ENCODE measurements at places on chromosomes 2 and 18.

GRCh38 chr2:104430359-104430740 is 423.6 kb upstream of the POU3F3 start:
- DNase-seq, result no peak

DNA sequence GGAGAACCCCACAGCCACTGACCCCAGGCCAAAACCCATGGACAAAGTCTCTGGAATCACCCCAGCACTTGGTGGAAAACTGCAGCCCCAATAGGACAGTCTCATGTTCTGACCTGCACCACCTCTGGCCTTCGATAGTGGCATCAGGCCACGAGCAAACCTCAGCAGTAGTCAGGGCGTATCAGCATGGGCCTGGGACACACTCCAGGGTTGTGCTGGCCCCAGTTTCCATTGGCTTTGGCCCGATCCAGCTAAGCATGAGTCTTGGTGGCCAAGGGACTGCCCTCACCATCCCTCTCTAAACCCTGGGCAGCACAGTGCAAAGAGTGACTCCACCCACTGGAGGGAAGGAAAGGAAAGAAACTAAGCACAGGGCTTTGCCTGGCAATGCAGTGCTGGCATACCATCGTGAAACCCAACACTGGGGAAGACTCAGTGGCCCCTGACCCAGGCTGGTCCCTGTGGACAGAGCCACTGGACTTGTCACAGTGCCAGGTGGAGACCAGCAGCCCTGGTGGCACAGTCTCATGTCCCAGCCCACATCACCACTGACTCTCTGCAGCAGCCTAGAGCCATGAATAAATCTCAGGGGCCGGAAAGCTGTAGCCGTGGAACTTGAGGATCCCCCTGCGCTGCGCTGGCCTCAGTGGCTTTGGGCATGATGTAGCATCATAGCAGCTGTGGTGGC is 46.3 kb downstream of the ZNF519 start:
- DNase-seq, result no peak

DNA sequence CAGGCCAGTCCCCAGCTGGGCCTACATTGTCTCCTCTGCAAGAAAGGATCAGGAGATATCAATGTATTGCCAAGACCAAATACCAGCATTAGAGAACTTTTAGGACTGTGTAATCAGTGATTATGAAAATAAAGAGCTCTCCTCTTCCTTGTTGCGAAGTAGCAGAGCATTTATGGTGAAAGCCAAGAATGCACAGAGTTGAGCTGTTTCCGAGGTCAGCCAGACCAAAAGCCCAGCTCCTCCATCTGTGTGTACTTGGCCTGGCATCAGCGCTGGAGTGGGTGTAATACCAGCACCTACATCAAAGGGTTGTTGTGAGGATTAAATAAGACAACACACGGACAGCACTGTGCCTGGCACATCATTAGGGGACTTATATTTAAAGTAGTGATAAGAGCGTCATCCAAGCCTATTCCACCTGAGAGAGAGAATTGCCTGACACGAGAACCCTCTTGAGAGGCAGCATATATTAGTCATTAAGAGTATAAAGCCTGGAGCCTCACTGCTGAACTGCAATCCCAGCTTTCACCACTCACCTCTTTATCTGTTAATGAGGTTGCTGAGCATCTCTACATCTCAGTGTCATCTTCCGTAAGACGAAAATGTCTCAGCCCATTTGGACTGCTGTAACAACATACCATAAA is 7.4 kb upstream of the SLC16A14 start:
- DNase-seq, result no peak

DNA sequence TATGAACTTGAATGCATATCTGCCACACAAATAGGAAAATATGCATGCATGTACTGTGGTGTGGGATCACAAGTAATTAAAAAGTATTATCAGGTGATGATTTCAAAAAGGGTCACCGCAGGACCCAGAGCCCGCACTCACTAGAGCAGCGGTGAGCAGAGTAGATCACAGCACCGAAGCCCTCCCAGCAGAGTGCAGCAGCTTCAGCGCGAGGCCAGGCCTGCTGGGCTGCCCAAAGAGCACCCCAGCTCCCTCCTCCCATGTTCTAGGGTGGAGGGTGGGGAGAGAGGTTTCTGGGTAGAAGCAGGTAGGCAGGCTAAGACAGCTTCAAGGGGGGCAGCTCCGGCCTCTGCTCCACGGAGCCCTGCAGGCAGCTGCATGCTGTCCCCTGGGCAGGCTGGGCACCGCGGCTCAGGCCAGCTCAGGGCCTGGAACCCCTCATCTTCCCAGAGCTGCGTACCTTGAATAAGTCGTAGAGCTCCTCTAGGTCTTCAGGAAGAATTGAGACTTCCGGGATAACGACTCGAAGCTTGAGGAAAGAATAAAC is 24.9 kb downstream of the RPL31 start:
- DNase-seq, result no peak

- no peak for DNase-seq
Observed at GRCh38 chr2:153360239-153360638, 118.3 kb downstream of the RPRM start.

DNA sequence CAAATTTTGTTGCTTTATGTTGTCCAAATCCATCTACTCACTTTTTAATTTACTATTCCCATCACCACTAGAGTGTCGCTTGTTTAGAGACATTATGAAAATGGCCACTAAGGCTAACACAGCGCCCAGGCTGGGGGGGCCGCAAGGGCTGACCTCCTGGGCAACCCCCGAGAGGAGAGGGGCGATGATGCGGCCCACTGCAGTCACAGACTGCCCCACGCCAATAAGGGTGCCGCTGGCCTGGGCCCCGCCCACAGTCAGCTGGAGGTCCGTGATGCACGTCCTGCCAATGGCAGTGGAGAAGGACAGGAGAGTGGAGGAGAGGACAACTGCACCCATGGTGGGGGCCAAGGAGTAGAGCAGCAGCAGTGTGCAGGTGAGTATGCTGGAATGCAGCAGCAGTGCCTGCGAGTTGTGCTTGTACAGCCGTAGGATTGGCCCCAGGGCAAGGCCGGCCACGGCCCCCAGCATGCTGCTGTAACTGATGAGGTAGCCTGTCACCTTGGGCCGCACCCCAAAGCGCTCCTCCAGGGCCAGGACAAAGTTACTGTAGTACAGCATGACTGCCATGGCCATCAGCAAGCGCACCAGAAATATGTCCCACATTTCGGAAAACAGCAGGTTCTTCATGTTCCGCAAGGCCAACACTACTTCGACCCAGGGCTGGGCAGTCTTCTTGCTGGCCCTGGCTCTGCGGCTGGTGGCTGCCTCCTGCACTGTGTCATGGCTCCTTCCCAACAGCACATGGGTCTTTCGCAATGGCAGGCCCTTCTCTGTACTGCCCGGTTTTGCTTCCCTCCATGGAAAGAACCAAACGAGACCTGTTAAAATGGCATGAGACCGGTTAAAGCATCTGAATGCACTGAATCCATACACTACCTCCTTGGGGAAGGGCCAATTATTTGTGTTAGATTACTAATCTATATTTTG is 43.2 kb upstream of the TMEM182 start:
- no peak for DNase-seq

DNA sequence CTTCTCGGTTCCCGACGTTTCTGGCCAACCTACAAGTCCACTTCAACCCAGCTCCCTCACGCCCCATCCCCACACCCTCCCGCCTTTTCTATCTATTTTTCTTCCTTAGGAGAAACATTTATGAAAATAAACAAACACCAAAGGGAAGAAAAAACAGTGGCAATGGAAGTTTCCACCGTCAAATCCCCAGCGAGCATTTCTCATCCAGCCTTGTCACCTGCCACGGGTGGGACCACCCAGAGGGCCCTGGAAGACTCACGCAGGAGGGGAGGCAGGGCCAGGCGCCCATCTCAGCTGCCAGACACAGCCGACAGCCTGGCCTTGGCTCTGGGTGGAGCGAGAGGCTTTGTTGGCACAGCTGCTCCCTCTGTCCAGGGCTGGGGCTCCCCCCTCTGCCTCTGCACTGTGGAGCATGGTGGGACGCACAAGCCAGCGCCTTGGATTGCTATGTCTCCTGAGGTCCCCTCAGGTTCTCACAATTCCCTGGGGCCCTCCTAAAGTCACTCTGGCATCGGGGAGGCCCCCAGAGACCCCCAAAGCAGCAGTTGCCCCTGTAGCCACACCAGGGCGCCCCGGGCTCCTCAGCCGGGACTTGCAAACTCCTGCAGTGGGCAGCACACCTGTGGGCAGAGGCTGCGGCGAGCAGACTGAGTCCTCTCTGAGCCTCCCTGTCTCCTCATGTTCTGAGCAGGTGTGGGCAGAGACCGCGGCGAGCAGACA is 395.7 kb upstream of the SALL3 start:
- no peak for DNase-seq

- DNase-seq, result no peak
Observed at GRCh38 chr18:24766376-24766775, 305.9 kb downstream of the HRH4 start.

GRCh38 chr2:42901076-42901640 is 108.8 kb upstream of the HAAO start:
- DNase-seq, result no peak

- no peak for DNase-seq
Observed at GRCh38 chr18:12608301-12608700, 49.6 kb downstream of the SPIRE1 start.

DNA sequence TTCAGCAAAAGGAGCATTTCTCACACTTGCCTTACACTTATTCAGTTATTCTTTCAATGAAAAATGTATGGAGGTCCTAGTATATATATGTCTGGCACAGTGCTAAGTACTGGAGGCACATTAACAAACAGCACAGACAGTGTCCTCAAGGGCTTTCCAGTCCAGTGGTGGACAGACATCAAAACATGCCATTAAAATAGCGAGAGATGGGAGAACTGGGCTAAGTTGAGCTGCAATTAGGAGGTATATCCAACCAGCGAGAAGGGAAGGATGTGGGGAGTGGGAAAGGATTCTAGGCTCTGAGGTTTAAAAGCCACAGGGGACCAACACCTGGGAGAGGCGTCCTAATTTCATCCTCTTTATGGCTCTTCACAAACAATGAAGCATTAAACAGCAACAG is 127.5 kb upstream of the TTC39C start:
- DNase-seq, result no peak

- no peak for DNase-seq
Observed at GRCh38 chr2:128782411-128783192, 463.9 kb upstream of the HS6ST1 start.

DNA sequence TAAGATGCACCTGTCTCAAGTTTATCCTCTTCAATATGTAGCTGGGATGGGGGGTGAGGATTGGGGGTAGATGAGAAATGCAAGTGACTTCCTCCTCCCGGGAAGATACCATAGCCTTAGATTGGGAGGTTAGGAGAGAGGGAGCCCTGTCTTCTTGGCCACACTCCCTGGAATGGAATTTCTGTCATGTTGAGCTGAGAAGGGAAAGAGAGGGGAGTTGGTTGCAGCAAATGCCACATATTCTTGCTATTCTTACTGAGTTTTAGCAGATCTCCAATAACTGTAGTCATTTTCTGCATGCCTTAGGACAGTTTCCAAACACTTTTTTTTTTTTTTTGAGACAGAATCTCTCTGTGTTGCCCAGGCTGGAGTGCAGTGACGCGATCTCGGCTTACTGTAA is 35.9 kb downstream of the TAF4B start:
- no peak for DNase-seq

DNA sequence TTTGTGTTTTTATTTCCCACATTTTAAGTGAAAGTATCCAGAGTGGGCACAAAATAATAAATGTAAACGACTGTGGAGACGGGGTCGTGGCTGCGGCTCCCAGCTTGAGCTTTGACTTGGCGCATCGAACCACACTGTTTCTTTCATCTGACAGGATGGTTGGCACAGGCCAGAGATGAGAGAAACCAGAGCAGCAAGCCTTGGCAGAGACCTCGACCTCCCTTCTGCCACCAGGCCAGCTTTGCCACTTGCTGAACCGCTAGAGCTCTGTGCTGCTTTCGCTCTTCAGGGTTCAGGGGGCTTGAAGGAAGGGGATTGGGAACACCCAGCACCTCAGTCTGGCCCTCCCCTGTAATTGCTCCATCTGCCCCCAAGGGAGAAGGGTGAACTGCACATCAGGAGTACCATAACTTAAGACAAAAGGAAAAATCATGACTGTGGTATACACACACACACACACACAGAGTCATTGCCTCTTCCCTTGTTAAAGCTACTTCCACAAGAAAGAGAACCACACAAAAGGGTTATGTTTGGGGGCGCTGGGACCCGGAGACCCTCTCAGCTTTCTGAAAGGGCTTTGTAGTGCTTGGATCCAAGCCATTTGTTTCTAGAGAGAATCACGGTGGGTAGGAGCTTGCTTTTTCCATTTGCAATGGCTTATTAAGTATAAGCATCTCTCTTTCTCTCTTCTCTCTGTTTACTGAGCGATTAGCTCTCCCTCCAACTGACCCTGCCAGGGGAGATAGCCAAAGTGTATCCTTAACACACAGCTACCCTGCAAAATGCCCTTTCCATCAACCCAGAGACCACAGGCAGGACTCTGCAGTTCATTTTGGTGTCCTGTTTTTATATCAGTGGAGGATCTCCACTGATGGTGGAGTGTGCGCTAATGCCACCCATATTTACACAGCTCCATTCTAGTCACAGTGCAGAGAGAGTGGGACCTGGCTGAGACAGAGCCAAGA is 23.0 kb downstream of the POU3F3 start:
- DNase-seq, result no peak

DNA sequence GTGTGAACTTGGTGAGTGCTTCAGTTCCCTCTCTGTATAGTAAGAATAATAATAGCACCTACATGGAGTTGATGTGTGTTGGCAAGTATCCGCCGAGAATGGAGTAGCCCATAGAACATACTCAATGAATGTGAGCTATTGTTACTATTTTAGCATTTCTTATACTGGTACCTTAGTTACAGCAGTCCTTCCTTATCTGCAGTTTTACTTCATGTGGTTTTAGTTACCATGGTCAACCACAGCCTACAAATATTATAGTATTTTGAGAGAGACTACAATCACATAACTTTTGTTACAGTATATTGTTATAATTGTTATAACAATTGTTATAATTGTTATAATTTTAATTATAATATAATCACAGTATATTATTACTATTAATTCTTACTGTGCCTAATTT is 152.5 kb upstream of the RASGRP3 start:
- DNase-seq, result no peak

DNA sequence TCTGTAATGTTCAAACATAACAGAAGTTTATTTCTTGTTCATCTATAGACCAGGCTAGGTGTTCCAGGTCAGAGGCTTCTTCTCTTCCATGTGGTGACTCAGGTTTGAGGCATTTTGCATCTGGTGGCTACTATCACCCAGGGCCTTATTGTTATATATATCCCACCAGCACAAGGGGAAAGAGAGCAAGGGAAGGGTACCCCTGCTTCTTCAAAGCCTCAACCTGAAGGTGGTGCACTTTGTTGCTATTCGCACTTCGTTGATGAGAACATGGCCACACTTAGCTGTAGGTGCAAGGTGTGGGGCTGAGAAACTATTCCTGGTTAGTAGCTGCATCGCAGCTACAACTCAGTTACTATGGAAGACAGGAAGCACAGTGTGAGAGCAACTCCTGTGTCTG is 27.4 kb upstream of the SLC3A1 start:
- peak; percentile 63 for DNase-seq

- DNase-seq, result no peak
Observed at GRCh38 chr2:136357007-136357380, 239.0 kb upstream of the CXCR4 start.

DNA sequence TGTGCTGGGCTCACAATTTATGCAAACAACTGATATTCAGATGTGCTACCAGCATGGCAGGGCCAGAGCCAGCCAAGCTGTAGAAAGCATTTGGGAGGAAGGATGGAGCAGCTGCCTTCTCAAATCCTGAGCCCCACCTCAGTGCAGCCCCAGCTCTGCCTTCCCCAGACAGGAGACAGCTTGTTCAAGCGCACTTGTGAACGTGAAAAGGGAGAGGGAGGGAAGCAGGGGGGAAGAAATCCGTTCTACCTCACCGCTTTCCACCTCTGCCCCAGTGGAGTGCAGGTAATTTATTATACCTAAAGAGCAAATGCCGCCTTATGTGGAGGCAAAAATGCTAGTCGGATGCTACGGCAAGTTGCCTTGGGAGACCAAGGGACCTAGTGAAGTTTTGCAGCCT is 66.0 kb upstream of the SLC14A2 start:
- DNase-seq, result no peak

Measured in Calu3 (cell line).